LHCN-M2 (cell line): ENCODE measurements at places on chromosomes 7 and 10.

DNA sequence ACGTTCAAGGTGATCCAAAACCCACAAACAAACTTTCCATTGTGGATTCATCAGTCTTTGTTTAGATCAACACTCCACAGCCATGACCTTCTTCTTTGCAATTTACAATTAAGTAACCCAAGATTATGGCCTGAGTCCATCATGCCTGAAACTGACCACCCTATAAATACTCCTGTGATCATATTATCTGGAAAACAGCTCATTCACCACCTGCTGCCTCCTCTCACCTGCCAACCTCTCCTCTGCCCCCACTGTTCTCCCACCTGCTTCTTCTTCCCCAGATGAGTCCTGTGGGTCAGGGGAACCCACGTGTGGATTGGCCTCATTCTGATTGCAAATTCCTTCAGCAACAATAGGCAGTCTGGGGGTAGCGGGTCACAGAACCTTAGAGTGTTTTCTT lies 81.4 kb downstream of the ABLIM1 start:
- peak; percentile 6 for DNase-seq

DNA sequence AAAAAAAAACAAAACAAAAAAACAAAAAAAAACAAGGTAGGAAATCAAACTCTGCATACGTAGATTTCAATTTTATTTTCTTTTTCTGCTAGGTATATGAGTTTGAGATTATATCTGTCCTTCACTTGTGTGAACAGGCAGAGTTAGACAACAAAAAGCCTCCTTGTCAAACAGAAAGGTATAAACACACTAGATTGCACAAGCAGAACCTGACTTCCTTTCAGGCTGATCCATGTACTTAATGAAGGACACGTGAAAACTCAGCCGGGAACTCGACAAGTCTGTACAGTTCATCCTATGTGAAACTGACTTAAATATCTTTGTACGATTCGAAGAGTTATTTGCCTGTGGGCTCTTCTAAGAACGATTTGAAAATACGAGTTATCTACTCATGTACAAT lies 254.1 kb downstream of the ARL4A start:
- DNase-seq, result no peak

- peak; percentile 9 for DNase-seq
Observed at GRCh38 chr7:42426163-42426562, 189.2 kb upstream of the GLI3 start.

- no peak for DNase-seq
Observed at GRCh38 chr10:21122907-21123306, 225.8 kb upstream of the NEBL start.

- DNase-seq, result no peak
Observed at GRCh38 chr7:2025188-2025587, 207.6 kb downstream of the MAD1L1 start.

GRCh38 chr7:73741600-73741999 lies 3.0 kb upstream of the ABHD11 start:
- no peak for DNase-seq

DNA sequence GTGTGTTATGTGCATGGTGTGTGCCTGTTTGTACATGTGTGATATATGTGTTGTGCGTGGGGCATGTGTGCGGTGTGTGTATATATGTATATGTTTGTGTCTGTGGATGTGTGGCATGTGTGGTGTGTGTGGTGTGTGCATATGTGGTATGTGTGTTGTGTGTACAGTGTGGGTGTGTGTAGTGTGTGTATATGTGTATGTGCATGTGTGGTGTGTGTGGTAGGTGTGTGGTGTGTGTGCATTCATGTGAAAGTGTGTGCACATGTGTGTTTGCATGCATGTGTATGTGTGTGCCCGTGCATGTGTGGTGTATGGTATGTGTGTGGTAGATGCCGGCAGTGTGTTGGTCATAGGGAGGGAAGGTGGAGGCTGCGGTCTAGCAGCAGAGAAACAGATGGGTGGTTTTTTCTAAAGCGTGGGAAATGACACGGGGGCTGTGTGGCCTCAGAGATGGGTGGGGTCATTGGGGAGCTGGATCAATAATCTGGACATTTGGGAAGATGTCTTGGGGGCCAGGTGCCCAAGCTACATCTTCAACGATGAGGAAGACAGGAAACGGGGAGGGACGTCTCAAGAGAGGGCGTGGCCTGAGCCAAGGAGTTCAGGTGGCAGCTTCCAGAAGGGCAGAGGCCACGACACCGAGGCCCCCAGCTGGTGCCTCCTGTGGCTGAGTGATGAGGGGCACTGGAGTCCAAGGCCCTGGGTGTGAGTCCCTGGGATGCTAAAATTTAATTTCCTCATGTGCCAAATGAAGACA lies 481.3 kb downstream of the DNAJB6 start:
- DNase-seq, result no peak

DNA sequence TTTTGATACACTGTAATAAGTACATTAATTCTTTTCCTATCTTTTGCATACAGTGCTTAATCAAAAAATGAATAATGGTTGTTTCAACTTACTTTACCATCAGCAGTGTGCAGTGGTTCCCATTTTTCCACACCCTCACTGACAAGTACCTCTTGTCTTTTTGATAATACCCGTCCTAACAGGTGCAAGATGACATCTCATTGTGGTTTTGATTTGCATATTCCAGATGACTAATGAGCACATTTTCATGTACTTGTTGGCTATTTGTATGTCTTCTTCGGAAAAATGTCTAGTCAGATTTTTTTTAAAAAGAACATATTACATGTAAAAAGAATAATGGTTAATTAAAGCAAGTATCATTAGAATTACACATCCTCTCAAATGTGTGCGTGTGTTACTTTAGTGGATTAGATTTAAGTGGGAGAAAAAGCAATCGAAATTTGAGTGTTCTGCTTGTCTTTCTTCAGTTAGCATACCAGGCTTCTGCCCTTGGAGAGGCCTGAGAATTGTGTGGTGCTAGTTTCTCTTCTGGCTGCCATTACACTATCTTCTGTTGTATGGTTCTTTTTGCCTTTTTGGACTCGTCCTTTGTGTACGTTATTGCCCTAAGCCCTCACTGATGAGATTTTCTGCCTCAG lies 291.2 kb downstream of the AUTS2 start:
- DNase-seq, result no peak

DNA sequence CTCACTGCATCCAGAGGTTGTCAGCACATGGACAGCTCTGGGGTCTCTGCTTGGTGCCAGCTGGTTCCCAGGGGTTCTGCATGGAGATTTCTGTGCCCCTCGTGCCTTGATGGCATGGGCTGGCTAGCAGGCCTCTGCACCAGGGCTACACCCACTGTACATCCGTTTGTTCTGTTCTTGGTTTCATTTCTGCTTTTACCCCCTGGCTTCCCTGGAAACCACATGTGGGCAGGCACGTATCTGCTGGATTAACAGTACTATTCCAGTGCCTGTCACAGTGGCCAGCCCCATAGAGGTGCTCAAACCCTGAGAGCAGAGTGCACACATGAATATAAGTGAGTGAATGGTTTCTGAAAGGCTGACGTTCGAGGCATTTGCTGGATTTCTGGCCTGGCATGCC lies 207.2 kb upstream of the GPR26 start:
- no peak for DNase-seq
